Pulmonary artery endothelial cell (primary cell): ENCODE measurements at places on chromosomes 13 and 19. TPM values are rescaled to one million over a fixed set of nuclear protein-coding genes. Genes with fewer than 3 reads are reported as not detected.

TIMM29 gene
- total RNA-seq = 28.7 and 38.0 TPM in 2 replicates

CDC42EP5 gene
- total RNA-seq = 30.2 and 35.7 TPM in 2 replicates

PNMA8A gene
- total RNA-seq = 0.20 and 1.7 TPM in 2 replicates

ZNF497 gene
- total RNA-seq = 0.53 and 0.67 TPM in 2 replicates

SMIM24 gene
- total RNA-seq = not detected in 2 replicates

OR7A5 gene
- not detected in 2 replicates for total RNA-seq

ZNF442 gene
- 0.92 and 2.8 TPM in 2 replicates for total RNA-seq

CPT1C gene
- total RNA-seq = 20.0 and 24.7 TPM in 2 replicates

RASAL3 gene
- total RNA-seq = 0.60 and 0.79 TPM in 2 replicates
